ENCODE measurements at places on chromosomes 5 and 9.

DNA sequence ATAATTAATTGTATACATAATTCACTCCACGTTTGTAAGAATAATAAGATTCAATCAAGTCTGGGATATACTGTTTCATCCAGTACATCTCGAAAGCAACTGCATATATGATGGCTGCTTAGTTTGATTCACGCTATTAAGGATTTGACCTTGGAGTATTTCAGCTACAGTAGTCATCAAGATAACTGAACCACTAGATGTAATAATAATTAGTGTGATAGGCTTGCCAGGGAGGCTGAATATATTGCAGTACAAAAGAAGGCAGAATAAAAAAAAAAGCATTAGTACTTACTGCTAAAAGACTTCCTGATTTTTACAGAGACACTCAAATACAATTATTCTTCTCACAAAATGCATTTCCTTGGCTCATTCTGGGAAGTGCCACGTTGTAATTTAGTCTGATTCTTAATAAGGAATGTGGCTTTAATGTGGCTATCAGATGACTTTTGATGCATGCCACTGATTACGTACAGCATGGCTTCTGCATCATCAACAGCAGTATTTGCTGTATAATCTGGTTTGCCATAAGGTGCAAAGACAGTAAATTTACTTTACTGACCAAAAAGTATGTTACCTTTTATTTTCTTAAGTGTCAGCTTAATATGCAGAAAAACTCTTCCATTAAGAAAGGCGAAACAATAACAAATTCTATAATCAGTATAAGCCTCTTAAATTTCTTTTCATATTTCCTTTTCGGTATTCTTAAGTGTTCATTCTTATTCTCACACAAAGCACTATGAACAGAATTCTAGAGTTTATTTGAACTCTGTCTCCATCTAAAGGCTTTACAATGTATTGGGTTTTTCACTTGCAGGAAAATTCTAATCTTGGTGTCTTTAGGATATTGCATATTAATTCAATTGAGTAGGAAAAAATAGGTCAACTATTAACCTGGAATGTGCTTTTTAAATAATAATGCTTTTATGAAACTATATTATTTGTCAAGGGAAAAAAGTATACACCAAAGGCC is 166.4 kb downstream of the SLF1 start:
- no peak for DNase-seq

- peak; percentile 9 for DNase-seq
Observed at GRCh38 chr9:68844631-68845612, 139.9 kb downstream of the PIP5K1B start.

GRCh38 chr9:95381221-95381620 is 63.7 kb upstream of the FANCC start:
- DNase-seq = no peak

DNA sequence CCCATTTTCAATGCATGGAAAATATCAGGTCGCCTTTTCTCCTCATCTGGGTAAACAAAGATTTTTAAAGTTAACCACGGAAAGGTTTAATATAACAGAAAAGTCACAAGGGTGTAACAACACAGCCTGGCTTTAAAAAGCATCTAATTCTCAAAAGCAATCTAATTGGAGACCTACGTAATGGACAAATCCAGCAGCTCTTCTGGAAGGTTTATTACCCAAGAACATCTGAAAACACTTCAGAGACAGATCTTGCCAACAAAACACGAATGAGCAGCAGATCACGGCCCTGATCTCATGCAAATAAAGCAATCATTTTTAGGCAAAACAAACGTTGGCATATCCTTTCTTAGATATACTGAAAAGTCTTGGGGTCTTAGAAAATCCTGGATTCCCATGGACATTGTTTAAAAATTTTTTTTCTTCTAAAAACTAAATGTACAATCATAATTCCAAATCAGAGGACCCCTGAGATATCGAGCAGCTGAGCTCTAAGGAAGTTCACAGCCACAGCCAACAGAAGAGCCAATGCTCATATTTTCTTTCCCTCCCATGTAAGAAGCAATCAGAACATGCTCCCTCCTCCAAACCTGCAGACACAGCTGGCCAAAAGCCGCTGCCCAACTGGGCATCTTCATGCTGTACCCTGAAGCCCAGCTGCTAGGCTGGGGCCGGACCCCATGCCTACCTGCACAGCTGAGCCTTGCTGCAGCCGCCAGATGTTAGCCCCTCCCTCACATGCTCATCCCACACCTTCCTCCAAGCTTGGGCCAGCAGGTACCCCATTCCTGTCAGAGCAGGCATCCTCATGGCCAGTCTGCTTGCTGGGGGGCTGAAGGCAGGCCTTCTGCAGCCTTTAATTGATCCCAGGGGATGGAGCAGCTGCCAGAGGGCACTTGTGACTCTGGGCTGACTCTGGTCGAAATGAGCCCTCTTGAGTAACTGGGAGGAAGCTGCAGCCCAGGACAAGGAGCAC is 11.2 kb downstream of the ANKS6 start:
- DNase-seq = no peak

- no peak for DNase-seq
Observed at GRCh38 chr9:91966503-91966902, 16.5 kb upstream of the ROR2 start.

- no peak for DNase-seq
Observed at GRCh38 chr5:170192829-170193228, 40.0 kb upstream of the C5orf58 start.

GRCh38 chr5:174448041-174448440 is 276.3 kb upstream of the MSX2 start:
- DNase-seq = no peak

DNA sequence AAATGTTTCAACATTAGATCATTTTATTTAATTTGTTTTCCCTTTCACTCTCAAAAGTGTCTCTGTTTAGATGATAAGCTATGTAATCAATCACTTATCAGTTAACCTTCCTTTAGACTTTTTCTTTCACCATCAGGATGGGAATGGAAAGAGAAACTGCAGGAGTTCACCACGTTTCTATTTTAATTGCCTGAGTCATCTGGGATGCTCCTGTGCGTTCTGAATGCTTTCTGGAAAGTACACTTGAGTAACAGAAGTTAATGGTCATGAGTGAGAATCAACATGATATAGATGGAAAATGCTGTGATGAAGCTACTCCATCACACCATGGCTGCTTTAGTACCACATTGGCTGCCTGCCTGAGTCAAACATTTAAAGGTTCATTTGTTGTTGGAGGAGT is 783.3 kb upstream of the CDH9 start:
- no peak for DNase-seq

GRCh38 chr9:73523391-73523790 is 371.7 kb downstream of the ANXA1 start:
- no peak for DNase-seq

DNA sequence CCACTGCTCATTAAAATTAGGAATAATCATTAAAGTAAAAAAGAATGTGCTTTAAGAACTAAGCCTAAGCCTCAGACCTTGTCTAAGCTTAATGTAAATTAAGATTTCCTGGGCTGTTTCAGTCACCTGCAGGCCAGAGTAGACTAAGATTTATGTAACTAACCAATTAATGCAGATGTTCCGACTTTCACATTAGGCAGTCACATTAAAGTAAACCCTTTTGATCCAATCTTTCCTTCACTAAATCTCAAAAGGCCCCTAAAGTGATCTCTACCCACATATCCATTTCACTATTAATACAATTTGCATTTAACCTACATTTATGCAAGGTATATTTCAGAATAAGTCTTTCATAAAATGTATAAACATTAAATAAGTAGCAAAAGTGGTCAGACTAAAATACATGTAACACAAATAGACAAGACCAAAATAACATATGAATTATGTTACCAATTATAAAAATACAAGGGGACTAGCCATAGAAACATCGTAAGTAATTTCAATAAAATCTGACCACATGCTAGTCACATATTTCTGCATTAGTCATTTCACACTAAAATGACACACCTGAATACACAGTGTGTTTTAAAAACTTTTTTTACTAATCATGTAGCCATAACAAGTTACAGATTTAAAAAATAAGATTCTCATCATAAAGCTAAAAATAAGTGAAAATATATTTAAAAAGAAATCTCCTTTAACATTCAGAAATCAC is 7.7 kb downstream of the NR3C1 start:
- DNase-seq = no peak

GRCh38 chr5:147391781-147392180 is 118.1 kb downstream of the DPYSL3 start:
- no peak for DNase-seq

- no peak for DNase-seq
Observed at GRCh38 chr9:100670719-100671118, 92.8 kb downstream of the CAVIN4 start.

GRCh38 chr9:113602126-113603047 is 138.9 kb downstream of the RGS3 start:
- DNase-seq = peak; percentile 27

- no peak for DNase-seq
Observed at GRCh38 chr5:579746-580366, 32.3 kb upstream of the CEP72 start.

GRCh38 chr5:5648694-5649093 is 226.2 kb downstream of the ICE1 start:
- no peak for DNase-seq

DNA sequence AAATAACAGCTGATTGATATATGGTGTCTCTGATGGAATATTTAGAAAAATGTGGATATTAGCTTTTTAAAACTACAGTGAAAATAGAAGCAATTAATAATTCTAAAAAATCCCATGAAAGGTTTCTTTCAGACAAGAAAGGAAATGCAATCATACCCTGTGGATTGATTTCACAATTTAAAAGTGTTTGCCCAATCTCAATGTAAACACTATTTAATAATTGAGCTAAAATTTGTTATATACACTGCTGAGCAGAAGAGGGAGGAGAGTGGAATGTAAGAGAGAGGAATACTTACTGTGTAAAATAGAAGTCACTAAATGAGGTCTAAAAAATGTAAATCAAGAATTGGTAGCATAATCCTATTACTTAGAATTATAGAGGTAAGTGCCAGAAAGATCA is 76.9 kb downstream of the FEM1C start:
- no peak for DNase-seq

- no peak for DNase-seq
Observed at GRCh38 chr5:40452874-40453624, 226.7 kb upstream of the PTGER4 start.

- no peak for DNase-seq
Observed at GRCh38 chr9:25517701-25518100, 160.5 kb downstream of the TUSC1 start.

- no peak for DNase-seq
Observed at GRCh38 chr9:107216329-107216728, 66.8 kb upstream of the RAD23B start.

GRCh38 chr5:115686051-115686737 is 60.4 kb upstream of the TMED7 start:
- no peak for DNase-seq

DNA sequence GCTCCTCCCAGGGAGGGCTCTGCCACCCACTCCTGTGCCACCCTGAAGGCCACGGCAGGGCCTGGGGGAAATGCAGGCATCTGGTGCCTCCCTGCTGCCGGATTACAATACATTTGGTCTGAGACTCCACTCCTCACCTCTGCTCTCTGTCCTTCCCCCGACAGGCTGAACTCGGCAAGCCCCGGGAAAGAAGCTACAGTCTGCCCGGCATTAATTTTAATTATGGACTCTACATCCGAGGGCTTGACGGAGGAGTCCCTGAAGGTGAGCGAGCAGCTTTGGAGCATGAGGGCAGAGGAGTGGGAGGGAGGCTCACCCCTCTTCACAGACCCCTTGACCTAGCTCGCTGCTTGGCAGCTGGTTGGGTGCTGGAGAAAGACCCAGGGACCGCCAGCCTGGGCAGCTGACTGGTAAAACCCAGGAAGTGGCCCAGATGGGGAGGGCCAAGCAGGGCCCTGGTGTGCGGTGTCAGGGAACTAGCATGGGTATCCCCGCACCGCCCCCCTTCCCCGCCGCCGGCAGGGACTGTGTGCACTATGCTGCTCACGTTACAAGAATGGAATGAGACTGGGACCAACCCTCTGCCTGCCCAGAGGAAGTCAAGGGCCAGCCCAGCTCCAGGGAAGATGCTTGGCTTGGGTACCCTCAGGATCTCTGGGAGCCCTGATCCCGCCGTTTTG is 83.7 kb upstream of the BARHL1 start:
- DNase-seq = no peak

- DNase-seq = no peak
Observed at GRCh38 chr9:127880143-127880542, 2.7 kb upstream of the AK1 start.

DNA sequence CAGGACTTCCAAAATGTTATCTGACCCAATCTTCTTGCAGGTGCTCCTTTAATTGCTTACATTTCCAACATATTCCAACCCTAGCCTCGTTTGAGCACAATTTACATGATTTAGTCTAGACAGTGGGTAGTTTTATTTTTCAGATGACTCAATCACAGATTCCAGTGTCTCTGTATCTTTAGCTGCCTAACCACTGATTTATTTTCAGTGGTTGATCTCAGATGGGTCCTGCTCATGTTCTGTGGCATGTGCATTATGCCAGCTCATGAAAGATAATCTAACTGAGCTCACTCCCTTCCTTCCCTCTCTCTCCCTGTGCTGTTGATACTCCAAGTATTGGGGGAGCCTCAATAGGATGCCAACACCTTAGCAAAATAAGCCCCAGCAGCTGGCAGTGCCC is 106.1 kb upstream of the ICE1 start:
- no peak for DNase-seq

DNA sequence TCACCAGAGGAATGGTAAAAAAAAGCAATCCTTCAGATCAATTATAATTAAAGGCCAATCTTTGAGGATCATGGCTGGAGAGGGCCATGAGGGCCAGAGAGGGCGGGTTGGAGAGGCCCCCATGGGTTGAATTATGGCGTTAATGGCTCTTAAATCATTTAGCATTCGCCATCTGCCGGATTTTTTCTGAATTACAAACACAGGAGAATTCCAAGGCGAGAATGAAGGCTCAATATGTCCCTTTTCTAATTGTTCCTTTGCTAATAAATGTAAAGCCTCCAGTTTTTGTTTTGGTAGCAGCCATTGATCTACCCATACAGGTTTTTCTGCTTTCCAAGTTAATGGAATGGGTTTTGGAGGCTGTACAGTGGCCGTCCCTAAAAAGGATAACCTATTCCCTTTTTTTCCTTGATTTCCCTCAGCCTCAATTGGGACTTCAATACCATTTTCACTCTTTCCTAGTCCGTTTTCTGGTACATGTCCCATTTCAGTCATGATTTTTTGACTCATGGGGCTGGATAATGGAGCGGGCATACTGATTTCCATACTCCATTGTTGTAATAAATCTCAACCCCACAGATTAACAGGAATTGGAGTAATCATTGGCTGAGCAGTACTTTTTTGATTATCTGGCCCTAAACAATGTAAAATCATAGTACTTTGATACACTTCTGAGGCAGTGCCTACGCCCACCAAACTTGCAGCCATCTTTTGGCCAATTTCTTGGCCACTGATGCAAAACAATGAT is 6.7 kb upstream of the TMEM141 start:
- no peak for DNase-seq

DNA sequence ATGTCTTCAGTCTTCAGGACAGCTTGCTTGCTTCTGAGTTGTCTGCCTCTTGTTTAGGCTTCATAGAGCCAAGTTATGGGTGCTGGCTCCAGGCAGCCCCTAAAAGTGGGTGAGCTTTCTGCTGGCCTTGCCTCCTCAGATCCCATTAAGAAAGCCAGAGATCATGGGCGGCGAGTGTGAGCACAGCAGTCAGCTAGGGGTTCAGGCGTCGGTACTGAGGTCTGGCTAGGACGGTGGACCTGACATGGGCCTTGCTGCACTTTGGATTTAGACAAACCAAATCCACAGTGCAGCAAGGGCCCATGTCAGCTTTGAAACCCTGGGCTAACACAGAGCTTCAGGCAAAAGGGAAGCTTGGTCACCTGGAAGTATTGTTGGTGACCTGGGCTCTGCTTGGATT is 17.6 kb downstream of the PSAT1 start:
- DNase-seq = no peak

- DNase-seq = no peak
Observed at GRCh38 chr9:8429157-8429556, 629.6 kb upstream of the DMAC1 start.

GRCh38 chr9:42388146-42388690 is 204.8 kb downstream of the SPATA31A6 start:
- DNase-seq = no peak

Measured in CD4-positive, alpha-beta T cell treated with Interleukin-17A for 4 hours (primary cell).